ENCODE measurements at places on chromosomes 2 and 18.
A peak's percentile ranks its signal among the peaks of the same experiment; 100 is the strongest.

- no peak for DNase-seq
Measured at GRCh38 chr2:204948024-204948763, 402.9 kb downstream of the PARD3B start.

DNA sequence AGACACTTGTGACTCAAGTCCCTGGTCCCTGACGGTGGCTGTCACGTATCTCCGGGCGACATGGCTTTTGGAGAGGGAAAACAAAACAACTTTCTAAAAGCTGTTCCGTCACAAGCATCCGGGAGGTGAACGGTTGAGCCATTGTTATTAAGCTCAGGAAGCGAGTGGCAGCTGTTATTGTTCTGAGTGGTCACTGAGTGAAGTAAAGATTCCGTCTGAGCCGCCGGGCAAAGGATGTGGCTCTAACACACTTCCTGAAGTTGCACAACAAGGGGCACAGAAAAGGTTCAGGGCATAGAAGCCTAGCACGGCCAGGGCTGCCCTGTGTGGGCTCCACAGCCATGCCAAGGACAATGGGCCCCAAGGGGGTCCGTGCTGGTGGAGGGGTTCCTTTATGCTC, 24.3 kb downstream of the INPP5D start:
- peak; percentile 84 for DNase-seq

GRCh38 chr2:10478916-10479315, 30.8 kb upstream of the ODC1 start:
- DNase-seq, result no peak

DNA sequence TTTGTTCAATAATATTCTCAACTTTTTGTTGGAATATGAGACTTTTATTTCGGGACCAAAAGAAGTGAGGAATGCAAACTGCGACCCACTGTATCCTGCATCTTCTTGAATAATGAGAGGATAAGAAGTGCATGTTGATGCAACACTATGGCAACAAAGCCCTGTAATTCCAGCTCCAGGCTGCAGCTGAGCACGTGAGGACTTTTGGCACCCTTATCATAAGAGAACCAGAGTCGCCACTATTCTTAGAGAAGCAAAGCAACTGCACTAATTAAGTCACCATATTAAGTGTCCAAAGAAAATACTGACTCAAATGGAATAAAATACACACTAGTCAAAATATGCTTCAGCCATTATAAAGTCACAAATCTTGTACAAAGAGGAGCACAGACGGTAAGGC, 65.8 kb downstream of the FAM210A start:
- DNase-seq, result no peak

GRCh38 chr2:70121627-70122372, 34.5 kb downstream of the PCBP1 start:
- no peak for DNase-seq

DNA sequence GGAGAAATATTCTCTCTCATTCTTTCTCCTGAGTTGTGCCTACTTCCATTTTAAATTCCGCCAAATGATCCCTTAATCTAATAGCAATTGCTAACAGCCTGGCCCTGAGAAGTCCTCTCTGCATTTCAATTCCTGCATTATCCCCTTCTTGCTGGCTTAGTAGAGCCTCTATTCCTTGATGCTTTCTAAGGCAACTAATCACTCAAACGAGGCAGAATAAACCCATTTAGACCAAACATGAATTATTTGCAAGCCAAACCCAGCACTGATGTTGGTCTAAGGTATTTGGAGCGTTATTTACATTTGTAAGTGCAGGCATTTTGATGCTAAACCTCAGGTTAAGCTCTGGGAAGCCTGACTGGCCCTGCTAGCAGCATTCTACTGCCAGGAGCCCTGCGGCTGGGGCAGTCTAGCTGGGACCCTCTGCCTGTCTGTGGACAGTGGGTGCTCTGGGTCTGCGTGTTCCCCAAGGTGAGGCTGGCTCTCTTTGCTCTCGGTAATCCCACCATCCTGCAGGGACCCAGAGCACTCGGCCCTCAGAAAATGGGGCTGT, 173.1 kb upstream of the HS6ST1 start:
- DNase-seq, result no peak

DNA sequence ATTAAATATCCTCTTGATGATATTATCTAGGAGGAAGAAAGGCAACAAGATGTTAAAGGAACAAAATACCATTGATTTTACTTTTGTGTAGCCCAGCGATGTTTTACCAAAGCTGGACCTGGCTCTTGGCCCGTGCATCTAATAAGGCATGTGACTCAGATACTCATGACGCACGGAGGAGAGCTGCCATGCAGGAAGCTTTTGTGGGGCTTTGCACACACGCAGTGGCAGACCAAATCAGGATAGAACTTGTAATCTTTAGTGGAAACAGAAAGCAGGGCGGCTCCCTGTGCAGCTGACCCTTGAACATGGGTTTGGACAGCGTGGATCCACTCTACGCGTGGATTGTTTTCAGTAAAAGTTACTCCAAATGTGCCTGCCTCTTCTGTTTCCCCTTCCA, 190.0 kb downstream of the NAPG start:
- no peak for DNase-seq

DNA sequence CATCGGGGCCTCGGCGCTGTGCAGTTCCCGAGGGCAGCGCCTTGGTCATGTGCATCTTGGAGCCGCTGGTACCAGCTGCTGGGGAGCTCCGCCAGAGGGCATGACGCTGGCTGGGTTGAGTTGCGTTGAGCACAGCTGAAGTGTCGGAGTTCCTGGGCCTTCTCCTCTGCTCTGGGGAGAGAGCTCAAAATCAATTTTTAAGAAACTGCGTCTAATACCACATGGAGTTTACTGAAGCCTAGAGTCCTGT, 48.7 kb downstream of the GREB1 start:
- DNase-seq, result no peak

DNA sequence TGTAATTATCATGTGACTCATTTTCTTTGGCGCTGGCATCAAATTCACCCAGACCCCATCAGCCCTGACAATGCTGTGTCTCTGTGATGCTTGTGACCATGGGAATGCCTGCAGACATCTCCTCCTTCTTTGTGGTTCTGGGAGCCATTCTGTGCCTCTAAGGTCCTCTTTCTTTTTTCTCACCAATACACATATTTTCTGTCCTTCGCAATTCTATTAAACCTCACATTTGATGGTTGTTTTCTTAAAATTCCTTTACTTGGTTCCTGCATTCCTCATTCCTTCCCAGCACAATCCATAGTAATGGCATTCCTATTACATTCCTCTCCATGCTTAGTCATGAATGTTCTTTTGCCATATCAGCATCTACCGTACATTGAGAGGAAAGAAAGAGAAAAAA, 375.3 kb downstream of the PIK3C3 start:
- DNase-seq, result no peak

DNA sequence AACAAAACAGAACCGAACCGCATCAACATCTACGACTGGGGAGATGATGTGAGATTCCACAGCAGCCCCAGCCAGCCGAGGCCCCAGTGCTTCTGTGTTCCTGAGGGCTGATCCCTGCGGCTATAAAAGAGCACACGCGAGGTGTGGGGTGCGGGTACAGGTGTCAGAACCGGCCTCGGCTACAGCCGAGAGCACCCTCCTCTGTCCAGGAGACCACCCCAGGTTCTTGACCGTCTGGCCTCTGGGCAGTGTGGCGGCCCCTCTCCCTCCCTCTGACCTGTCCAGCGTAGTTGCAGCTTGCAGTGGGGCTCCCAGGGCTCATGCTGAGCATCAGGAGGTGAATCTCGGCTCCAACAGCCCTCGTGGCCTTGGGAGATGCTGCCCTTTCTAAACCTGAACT, 23.7 kb downstream of the RTP5 start:
- DNase-seq, result no peak

DNA sequence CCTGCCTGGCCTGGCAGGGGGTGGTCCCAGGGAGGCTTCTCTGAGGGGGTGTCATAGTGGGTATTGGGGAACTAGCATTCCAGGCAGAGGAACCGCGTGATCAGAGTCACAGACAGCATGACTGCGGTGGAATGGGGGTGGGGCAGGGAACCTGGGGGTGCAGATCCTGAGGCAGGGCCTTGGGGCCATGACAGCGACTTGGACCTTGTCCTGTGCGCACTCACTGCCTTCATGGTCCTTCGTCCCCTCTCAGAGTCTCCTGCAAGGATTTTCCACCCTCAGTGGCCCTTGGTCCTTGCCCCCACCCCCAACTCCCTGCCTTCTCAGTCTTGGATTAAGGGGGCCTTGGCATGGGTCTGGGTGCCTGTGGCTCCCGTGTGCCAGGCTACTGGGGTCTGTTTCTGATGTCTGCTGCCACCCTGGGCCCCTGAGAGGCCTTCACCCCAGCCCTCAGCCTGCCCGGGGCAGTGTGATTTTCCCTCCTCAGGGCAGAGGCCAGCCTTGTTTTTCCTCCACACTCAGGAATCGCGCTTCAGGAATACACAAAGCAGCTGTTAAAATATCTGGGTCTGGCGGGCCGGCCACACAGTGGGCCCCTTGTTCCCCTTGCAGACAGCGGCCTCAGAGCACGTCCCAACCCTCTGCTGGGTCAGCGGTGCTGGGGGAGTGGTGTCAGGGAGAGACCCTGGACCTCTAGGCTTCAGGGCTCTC, 51.6 kb downstream of the GLI2 start:
- DNase-seq, result no peak

DNA sequence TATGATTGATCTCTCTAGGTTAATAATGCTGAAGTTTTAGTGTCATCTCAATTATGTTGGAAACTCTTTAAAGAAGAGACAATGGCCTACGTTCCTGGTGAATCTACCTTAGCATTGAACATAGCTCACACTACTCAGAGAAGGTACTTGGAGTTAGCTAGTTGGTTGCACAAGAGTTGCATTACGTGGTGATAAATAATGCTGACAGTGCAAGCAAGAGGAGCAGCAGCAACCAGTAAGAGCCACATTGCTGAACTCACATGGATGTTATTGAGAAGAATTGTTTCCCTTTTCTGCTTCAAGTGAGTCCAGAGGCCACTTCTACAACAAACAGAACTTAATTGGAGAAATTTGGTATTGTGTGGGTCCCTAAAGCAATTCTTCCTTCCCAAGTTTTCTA, 737.1 kb downstream of the TDRD15 start:
- no peak for DNase-seq

GRCh38 chr2:238302751-238303150, 14.3 kb upstream of the PER2 start:
- no peak for DNase-seq

DNA sequence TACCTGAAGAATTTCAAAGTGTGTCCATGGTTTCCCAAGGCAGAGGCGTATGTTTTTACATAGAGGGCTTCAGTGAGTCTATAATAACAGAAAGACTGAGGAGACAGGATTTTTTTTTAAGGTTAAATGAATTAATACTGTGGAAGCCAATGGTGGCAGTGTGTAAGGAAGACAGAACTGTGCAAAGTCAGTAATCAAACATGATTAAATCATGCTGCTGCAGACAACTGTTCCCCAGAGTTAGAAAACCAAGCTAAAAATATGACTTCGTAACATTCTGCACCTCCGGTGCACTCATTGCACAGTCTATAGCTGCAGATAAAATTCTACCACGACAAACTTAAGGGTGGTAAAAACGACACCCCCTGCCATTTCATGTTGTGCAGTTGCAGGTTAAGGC, 309.6 kb upstream of the TRIB2 start:
- no peak for DNase-seq

DNA sequence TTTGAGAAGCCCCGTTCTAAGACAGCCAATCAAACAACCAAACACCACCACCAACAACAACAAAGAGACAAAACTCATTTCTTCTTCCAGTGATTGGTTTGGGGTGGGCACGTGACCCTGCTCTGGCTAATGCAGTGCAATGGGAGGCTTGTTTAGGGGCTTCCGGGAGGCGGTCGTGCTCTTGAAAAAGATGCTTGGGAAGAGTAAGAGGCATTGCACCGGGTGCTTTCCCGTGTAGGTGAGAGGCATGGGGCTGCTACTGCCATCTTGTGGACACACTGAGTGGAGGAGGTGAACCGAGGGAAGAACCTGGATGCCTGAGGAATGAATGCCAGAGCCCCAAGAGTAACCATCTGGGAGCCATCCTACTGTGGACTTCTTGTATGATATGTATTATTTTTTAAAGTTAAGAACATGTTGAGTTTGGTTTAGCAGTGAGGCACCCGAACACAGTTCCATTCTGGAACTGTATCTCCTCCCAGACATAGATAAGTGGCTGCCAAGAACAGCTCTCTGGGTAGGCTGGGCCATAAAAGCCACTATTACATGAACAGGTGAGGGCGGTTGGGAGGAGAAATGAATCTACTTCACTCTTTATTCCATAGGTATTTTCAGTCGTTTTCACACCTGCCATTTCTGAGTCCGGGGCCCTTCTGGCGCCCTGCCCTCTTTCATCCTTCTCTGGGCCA, 19.1 kb upstream of the ARHGAP25 start:
- no peak for DNase-seq

GRCh38 chr2:26399771-26400376, 1.8 kb upstream of the DRC1 start:
- no peak for DNase-seq

DNA sequence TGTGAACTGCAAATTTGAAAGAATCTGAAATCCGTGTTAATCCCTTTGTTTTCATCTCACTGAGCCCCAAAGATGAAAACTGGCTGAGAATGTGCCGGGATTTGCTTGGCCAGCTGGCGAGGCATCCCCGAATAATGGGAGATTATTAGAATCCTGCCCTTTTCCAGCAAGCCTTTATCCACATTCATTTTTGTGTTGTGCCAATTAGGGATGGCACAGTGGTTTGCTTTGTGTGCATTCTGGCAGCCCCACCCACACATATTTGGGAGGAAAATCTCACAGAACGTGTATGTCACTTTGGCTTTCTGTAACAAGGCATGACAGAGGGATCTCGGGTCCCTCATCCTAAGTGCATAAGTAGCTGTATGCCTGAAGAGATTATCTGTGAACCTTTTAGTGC, 405.8 kb upstream of the FAM98A start:
- no peak for DNase-seq

GRCh38 chr18:48861181-48861708, 89.5 kb downstream of the SMAD7 start:
- no peak for DNase-seq

DNA sequence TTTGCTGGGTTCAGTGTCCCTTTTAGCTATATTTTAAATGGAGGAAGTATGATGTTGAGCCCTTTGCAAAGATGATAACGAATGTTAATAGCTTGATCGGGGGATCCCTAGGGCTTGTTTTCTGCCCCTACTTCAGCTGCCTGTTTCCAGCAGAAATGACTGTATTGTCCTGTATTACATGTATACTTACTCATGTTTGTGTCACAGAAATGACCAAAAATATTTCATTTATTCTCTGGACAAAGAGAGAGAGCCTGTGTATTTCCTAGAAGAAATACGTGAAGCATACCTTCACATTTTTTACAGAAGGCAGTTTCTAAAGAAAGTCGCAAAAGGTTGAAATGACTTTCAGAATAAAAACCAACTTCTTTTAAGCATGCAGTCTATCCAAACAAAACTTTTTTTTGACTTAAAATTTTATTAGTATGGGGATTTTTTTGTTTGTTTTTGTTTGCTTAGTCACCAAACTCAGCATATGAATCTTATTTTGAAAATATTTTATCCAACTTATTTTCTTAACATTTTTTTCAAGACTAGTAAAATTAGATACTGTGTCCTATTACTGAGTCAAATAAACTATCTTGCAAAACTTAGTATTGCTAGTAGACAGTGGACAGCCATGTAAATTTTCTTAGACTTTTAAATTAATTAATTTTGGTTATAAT, 68.9 kb downstream of the PTRHD1 start:
- no peak for DNase-seq

- no peak for DNase-seq
Measured at GRCh38 chr2:120404274-120404673, 58.3 kb downstream of the INHBB start.

GRCh38 chr2:201911372-201911771, 105.0 kb downstream of the CDK15 start:
- no peak for DNase-seq

GRCh38 chr18:49016648-49017539, 66.1 kb upstream of the SMAD7 start:
- DNase-seq, result no peak

- no peak for DNase-seq
Measured at GRCh38 chr18:35875566-35875965, 96.9 kb upstream of the RMP24 start.
